Upper lobe of right lung (tissue), 1 donor: ENCODE measurements at places on chromosomes 2 and 18. TPM values are rescaled to one million over a fixed set of nuclear protein-coding genes. Genes with fewer than 3 reads are reported as not detected.

GRCh38 chr18:62809900-62810299 lies 94.6 kb downstream of the PHLPP1 start:
- DNase-seq, result no peak
- no peaks in the 10 kb centered on the region for H3K27me3 ChIP-seq
- H3K27ac ChIP-seq, result no peak overlapping the region
- no peaks in the 10 kb centered on the region for H3K36me3 ChIP-seq
- H3K4me3 ChIP-seq, result no peak overlapping the region

GRCh38 chr2:163601377-163601776 lies 134.4 kb downstream of the FIGN start:
- no peaks in the 10 kb centered on the region for H3K36me3 ChIP-seq
- no peaks in the 10 kb centered on the region for H3K4me1 ChIP-seq
- no peak overlapping the region for H3K4me3 ChIP-seq
- H3K27ac ChIP-seq, result no peak overlapping the region
- H3K27me3 ChIP-seq, result no peaks in the 10 kb centered on the region

DNA sequence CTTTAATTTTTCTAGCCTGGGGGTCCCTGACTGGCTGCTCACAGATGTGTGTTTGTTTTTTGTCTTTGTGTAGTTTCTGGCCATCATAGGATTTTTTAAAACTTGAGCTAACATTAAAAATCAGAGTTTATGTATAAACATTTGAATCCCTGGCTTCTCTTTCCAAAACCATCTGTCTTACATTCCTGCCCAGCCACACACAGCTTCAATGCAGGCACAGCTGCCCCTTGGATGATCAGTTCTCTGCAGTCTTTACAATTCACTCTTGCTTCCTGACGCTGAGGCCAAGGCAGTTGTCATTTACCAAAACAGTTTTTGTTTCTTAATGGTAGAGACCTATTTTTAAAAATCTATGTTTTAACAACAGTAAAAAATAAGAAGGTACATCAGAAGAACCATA lies 169.2 kb upstream of the LRRTM1 start:
- no peaks in the 10 kb centered on the region for H3K27me3 ChIP-seq
- no peak overlapping the region for H3K4me3 ChIP-seq
- no peak for DNase-seq
- H3K36me3 ChIP-seq, result no peaks in the 10 kb centered on the region
- no peaks in the 10 kb centered on the region for H3K4me1 ChIP-seq

GRCh38 chr2:143209570-143210445 lies 80.6 kb downstream of the ARHGAP15 start:
- H3K4me1 ChIP-seq, result no peaks in the 10 kb centered on the region
- no peaks in the 10 kb centered on the region for H3K36me3 ChIP-seq
- H3K4me3 ChIP-seq, result no peak overlapping the region
- H3K27ac ChIP-seq, result no peak overlapping the region
- no peak for DNase-seq
- H3K27me3 ChIP-seq, result no peaks in the 10 kb centered on the region

DNA sequence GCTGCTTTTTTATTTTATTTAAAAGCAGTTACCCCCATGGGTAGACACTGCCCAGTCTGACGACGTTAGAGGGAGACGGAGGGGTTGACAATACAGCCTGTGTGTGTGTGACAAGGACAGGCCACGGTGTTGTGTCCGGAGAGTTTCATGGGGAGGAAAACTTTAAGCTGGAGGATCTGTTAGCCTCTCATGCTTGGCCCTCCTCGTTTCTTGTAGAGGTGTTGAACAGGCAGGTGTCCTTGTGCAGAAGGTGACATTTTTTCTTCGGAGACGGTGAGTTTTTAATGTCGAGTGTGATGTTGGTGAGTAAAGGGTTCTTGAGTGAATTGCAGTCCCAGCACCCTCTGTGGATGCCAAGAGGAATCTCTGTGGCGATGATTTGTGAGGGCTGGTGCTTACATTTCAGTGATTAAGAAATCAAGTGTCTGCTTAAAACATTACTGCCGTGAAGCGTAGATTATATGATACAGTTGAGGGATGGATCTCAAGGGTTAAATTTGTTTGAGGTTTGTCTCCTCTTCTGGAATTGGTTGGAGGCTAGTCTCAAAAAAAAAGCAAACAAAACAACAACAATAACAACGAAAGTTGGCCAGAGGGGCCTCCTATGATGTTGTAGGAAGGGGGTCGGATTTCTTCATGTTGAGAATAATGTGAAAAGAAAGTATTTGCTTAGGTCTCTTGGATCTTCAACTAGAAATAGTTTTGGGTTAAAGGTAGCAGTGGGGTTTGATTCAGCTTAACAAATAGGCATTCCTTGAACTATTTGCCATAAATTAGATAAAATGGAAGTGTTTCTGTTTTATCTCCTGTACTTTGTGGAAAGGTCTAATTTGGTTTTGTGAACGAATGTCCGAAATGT lies 1.6 kb downstream of the NCOA1 start:
- peak overlapping the region; percentile 73 for H3K4me3 ChIP-seq
- peak overlapping the region; percentile 84 for H3K27ac ChIP-seq
- H3K36me3 ChIP-seq, result no peaks in the 10 kb centered on the region
- no peaks in the 10 kb centered on the region for H3K27me3 ChIP-seq

- H3K27me3 ChIP-seq, result no peaks in the 10 kb centered on the region
- H3K4me3 ChIP-seq, result no peak overlapping the region
- no peaks in the 10 kb centered on the region for H3K36me3 ChIP-seq
- H3K4me1 ChIP-seq, result no peaks in the 10 kb centered on the region
- no peak for DNase-seq
- H3K27ac ChIP-seq, result no peak overlapping the region
These were observed 825.8 kb upstream of the CDH2 start for GRCh38 chr18:29002747-29003146.

GRCh38 chr2:134522496-134523455 lies 196.0 kb downstream of the TMEM163 start:
- H3K4me1 ChIP-seq, result no peaks in the 10 kb centered on the region
- no peak for DNase-seq
- no peaks in the 10 kb centered on the region for H3K36me3 ChIP-seq
- H3K27me3 ChIP-seq, result no peaks in the 10 kb centered on the region
- H3K27ac ChIP-seq, result no peak overlapping the region

DNA sequence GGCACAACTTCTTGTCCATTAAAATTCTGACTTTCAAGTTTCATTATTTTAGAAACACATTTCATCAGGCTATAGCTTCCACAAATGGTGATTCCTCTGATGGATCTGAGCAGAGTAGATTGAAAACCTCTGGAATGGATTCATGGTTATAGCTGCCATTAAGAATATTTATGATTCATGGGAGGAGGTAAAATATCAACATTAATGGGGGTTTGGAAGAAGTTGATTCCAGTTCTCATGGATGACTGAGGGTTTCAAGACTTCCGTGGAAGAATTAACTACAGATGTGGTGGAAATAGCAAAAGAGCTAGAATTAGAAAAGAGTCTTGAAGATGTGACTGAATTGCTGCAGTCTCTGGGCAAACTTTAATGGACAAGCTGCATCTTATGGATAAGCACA lies 797.4 kb downstream of the SUCLG1 start:
- DNase-seq, result no peak
- no peaks in the 10 kb centered on the region for H3K36me3 ChIP-seq
- no peak overlapping the region for H3K27ac ChIP-seq
- no peak overlapping the region for H3K4me3 ChIP-seq

The ATP8B1 gene
- total RNA-seq, result 30.7 TPM

The BCL11A gene
- total RNA-seq, result 10.3 TPM

The RHOB gene
- total RNA-seq, result 191 TPM

The ALPI gene
- total RNA-seq, result not detected

The HIBCH gene
- 23.3 TPM for total RNA-seq
